ENCODE measurements at places on chromosomes 5 and 9. TPM values are rescaled to one million over a fixed set of nuclear protein-coding genes. Genes with fewer than 3 reads are reported as not detected.

DNA sequence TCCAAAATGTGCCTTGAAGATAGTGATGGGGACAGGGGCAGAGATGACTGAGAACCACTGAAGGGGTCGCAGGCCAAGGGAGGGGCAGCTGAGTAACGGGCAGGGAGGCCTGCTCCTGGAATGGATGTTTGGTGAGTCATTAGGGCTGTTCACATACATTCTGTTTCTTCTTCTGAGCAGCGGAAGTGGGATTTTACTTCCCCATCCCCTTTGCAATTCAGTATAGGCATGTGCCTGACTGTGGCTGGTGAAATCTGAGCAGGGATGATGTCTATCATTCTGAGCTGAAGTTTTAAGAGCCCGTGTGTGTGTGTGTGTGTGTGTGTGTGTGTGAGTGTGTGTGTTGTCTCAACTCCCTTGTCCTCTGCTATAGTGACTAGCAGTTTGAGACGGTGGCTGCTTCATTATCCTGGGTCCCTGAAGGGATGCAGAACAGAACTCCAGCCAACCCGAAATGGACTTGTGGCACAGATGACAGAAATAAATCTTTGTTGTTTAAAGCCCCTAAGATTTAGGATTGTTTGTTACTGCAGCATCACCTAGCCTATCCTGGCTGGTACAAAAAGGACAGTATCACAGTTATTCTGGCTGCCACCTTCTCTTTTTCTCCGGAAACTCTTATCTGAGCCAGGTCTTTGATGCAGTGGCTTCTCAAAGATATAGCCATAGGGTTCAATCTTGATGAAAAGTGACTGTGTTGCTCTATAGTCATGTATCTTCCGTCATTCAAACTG is 29.2 kb upstream of the TGFBI start:
- H3K27ac ChIP-seq: peak overlapping the region; percentile 29
- no peaks in the 10 kb centered on the region for H3K27me3 ChIP-seq
- peaks cover 20% of the 10 kb centered on the region for H3K4me1 ChIP-seq
- H3K36me3 ChIP-seq: no peaks in the 10 kb centered on the region
- DNase-seq: peak; percentile 71

DNA sequence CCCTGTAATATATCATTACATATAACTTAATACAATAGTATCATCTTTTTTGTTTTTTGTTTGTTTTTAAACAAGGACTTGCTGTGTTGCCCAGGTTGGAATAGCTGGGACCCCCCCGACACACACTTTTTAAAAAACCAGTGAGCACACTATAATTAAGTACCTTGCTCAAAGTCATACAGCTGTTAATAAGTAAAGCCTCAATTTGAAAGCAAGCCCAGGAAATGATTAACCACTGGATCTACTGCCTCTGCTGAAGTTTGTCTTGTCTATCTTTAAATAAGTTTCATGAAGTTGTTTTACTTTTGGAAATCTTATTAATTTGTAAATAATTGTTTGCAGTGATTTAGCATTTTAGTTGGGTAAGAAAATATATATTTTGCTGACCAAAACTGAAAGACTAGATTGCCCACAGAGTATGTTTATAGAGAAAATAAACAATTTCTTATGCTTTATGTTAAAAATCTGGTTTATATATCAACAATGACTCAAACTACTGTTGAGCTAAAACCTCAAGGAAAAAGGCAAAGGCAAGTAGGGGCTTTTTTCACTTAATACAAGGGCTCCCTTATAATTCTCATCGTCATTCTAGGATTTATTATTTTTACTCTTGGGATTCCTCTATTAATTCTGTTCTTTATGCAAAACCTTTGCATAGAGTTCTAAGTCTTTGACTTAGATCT is 5.8 kb upstream of the CARNMT1 start:
- no peaks in the 10 kb centered on the region for H3K36me3 ChIP-seq
- H3K4me3 ChIP-seq: no peak overlapping the region
- no peak for DNase-seq
- no peaks in the 10 kb centered on the region for H3K4me1 ChIP-seq
- no peak overlapping the region for H3K27ac ChIP-seq
- no peaks in the 10 kb centered on the region for H3K27me3 ChIP-seq

DNA sequence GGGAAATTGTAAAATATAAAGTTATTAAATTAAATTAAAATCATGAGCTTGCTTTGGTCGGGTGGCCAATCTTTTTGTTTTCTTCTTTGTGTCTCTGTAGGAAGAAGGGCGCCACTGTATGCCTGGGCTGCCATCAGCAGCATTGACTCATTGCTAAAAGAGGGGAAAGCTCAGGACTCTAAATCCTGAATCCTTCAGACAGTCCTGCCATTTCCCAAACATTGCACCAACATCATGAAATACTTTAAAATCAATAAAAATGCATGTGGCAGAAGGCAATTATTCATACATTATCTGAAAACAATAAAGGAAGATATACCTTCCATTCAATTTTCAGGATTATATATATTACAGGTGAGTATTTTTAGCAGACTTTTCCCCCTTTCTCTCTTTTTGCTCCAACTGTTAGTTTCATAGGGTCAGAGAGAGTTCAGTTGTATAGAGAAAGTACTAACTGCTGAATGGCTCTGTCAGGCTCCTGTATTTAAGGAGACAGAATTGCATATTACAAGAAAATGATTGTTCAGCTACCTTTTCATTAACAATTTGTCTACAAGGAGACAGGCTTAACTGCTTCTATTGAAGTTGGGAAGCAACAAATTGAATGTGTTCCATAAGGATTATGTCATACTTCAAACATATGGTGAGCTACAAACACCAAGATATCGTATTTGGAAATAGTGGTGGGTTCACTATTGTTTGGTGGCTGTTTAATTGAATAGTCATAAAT is 95.7 kb downstream of the ATPSCKMT start:
- H3K4me3 ChIP-seq: no peak overlapping the region
- H3K27me3 ChIP-seq: peaks cover 9% of the 10 kb centered on the region
- no peaks in the 10 kb centered on the region for H3K36me3 ChIP-seq
- no peak overlapping the region for H3K27ac ChIP-seq
- no peaks in the 10 kb centered on the region for H3K4me1 ChIP-seq
- no peak for DNase-seq

GRCh38 chr5:132274050-132274792 is 16.7 kb downstream of the PDLIM4 start:
- peaks cover 41% of the 10 kb centered on the region for H3K4me1 ChIP-seq
- no peak overlapping the region for H3K27ac ChIP-seq
- peaks cover 40% of the 10 kb centered on the region for H3K36me3 ChIP-seq
- H3K27me3 ChIP-seq: no peaks in the 10 kb centered on the region
- no peak overlapping the region for H3K4me3 ChIP-seq

GRCh38 chr9:70428781-70429180 is 14.3 kb upstream of the KLF9 start:
- H3K27ac ChIP-seq: no peak overlapping the region
- no peaks in the 10 kb centered on the region for H3K27me3 ChIP-seq
- H3K4me1 ChIP-seq: no peaks in the 10 kb centered on the region
- no peak overlapping the region for H3K4me3 ChIP-seq
- DNase-seq: no peak
- no peaks in the 10 kb centered on the region for H3K36me3 ChIP-seq

DNA sequence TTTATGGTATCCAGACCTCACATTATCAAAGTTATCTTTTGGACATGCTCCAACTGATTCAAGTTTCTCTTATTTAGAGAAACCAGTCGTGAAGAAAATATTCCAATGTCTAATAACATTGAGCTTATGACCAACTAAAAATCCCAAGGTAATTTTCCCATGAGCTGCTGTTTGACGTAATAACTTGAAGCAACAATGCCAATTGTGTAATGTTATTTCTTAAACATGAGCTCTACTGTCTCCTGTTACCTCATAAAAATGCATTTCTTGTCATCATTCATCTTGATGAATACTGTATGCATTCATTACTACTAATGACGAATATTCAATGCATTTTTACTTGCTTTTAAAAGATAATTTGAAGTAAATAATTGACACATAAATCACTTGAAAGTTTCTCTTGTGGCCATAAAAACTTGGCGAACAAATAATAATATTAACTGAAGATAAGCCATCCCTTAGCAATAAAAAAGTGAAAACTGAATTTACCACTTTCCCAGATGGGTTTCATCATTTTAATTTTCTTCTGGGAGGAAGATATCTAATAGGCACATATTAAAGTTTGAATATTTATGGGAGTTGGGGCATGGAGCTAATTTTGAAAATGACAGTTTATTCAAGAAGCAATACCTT is 424 bp upstream of the MARCOL start:
- H3K36me3 ChIP-seq: no peaks in the 10 kb centered on the region
- no peaks in the 10 kb centered on the region for H3K4me1 ChIP-seq
- DNase-seq: no peak
- no peak overlapping the region for H3K27ac ChIP-seq
- no peaks in the 10 kb centered on the region for H3K27me3 ChIP-seq

DNA sequence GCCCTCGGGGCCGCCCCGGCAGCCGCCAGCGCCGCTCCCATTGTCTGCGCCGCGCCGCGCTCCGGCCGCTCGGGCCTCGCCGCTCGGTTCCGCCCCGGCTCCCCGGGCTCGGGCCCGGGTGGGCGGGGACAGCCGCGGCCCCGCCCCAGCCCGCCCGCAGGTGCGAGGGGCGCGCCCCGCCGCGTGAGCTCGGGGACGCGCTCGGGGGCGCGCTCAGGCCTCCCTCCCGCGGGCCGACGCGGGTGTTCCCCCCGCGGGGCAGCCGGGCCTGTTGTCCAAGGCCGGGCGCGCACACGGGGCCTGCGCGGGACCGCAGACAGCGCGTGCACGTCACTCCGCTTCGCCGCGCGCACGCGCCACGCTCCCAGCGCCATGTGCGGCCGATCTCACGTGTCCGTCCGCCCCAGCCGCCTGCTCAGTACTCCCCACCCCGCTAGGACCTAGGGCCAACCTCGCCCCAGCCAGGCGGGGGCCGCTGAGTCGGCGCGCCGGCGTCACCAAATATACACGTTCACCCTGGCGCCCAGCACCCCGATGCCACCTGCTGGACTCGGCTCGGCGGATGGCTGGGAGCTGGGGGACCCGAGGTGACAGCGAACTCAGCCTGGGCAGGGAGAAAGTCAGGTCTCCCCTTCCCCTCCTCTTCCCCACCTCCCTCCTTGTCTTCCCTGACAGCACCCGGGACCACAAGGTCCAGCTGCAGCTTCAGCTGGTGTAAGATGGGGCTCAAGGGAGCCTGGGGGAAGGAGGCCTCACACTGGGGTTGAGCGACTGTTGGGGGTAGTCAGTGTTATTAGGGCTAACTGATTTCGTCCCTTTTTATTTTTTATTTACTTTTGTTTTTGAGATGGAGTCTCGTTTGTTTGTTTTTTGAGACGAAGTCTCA is 14.3 kb downstream of the GBGT1 start:
- peak overlapping the region; percentile 81 for H3K4me3 ChIP-seq
- peak overlapping the region; percentile 93 for H3K27ac ChIP-seq
- H3K27me3 ChIP-seq: no peaks in the 10 kb centered on the region
- H3K4me1 ChIP-seq: peaks cover 36% of the 10 kb centered on the region
- no peaks in the 10 kb centered on the region for H3K36me3 ChIP-seq

GRCh38 chr5:140402258-140403074 is 833 bp downstream of the ANKHD1 start:
- H3K27ac ChIP-seq: peak overlapping the region; percentile 98
- no peaks in the 10 kb centered on the region for H3K27me3 ChIP-seq
- DNase-seq: peak; percentile 69
- H3K4me1 ChIP-seq: peaks cover 15% of the 10 kb centered on the region
- peak overlapping the region; percentile 97 for H3K4me3 ChIP-seq
- H3K36me3 ChIP-seq: peaks cover 6% of the 10 kb centered on the region

DNA sequence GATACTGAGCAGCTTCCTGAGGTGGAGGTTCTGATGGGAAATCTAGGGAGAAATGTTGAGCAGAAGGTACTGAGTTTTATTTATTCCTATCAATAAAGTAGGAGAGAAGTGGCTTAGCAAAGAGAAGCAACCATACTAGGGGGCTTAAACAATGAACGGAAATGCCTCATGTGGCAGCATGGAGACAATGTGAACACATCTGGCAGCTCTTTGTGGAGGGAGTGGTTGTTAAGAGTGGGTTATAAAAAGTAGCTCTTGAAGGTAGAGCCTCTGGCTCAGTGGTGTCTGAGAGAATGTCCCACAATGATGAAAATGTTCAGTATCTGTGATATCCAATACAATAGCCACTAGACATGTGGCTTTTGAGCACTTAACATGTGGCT is 52.7 kb upstream of the EQTN start:
- no peaks in the 10 kb centered on the region for H3K36me3 ChIP-seq
- no peaks in the 10 kb centered on the region for H3K27me3 ChIP-seq
- H3K27ac ChIP-seq: no peak overlapping the region
- no peak overlapping the region for H3K4me3 ChIP-seq

GRCh38 chr5:65073250-65073661 is 304.5 kb downstream of the CWC27 start:
- H3K4me3 ChIP-seq: no peak overlapping the region
- DNase-seq: no peak
- no peaks in the 10 kb centered on the region for H3K36me3 ChIP-seq
- H3K27me3 ChIP-seq: no peaks in the 10 kb centered on the region
- H3K27ac ChIP-seq: no peak overlapping the region
- H3K4me1 ChIP-seq: no peaks in the 10 kb centered on the region

DNA sequence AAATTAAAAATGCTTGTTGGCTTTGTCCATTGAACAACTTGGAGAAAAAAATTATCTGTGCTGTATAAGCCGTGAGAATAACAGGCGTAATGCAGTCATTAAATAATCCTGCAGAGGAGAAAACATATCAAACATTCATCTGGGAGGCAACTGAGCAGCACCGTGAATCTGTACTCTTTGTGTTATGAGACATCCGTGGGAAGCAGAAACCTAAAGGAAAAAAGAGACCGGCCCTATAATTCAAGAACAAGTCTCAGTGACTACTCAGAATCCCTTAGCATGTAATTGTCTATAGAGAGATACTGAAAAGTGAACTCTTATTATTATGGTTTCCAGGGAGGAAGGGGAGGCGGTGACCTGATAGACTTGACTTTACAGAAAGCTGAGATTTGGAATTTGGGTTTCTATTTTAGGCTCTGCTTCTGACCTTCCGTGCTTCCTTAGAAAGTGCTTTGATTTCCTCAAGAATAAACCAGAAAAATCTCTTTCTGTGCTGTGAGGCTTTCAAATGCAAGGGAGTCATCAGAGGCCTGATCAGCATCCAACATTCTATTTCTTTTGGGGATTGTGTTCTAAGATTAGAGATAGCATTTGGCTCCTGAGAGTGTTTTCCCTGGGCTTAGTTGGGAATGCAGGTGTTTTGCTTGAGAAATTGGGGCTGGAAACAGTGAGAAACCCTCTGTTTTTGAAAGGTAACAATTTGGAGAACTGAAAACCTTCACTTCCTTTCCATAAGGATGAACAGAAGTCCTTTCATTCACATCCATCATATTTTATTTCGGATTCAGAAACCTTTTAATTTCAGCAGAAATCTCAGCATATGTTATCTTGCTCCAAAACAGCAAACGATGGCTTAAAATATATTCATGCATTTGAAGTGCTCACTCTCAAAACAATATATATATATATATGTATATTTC is 296.7 kb downstream of the CSNK1G3 start:
- H3K36me3 ChIP-seq: no peaks in the 10 kb centered on the region
- no peak overlapping the region for H3K4me3 ChIP-seq
- peaks cover 16% of the 10 kb centered on the region for H3K4me1 ChIP-seq
- H3K27ac ChIP-seq: no peak overlapping the region

GAS1 gene
- polyA plus RNA-seq: 91.1 TPM

HTR1A gene
- not detected for polyA plus RNA-seq

LPAR1 gene
- 51.8 TPM for polyA plus RNA-seq

TMEM8B gene
- 14.3 TPM for polyA plus RNA-seq

ANXA2R gene
- 1.3 TPM for polyA plus RNA-seq

CDC25C gene
- polyA plus RNA-seq: 3.2 TPM

IRX4 gene
- polyA plus RNA-seq: 3.4 TPM

ASTN2 gene
- 3.7 TPM for polyA plus RNA-seq

All from muscle of leg (tissue), 16 donors.